ENCODE measurements at places on chromosomes 1 and 21.

DNA sequence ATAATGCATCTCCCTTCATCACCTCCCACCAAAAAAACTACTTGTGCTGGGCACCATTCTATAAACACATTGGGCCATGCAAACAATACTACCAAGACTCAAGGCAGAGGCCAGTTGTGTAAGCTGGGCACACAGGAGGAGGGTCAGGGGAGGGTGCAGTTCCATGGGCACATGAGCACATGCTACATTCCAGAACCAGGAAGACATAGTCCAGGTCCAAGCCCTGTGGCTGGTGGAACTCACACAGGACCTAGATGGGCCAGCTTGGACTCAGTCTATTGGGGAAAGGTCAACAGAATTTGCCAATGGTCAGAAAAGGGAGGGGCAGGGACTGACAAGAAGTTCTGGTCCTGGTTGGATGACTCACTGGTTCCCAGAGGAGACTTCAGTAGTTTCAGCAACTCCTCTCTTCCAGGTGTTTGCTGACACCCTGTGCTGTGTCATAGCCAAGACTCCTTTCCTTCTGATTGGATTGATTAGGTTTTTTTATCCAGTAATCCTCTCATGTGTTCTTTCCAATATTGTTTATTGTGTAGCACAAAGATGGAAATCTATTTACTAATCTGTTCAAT, 249.7 kb downstream of the C1orf94 start:
- no peak for DNase-seq

GRCh38 chr21:38306433-38307141, 49.8 kb downstream of the KCNJ15 start:
- no peak for DNase-seq

- DNase-seq, result no peak
These were observed 2.1 kb downstream of the GNAT2 start for GRCh38 chr1:109617291-109617801.

DNA sequence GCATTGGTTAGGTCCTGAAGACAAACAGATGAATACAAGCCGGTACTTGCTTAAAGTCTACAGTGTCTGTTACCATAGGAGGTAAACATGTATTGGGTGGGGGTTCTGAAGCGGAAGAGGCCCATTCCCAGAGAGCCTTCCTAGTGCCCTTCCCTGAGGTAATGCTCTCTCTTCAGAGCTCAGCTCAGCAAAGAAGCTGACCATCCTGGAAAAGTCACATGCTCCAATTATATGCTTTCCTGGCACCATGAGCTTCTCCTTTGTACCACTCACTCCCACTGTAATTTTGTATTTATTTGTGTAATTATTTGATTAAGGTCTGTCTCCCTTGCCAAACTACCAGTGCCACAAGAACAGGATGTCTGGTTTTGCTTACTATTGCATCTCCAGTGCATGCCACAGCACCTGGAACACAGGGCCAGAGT, 42.0 kb downstream of the RAB3B start:
- no peak for DNase-seq

DNA sequence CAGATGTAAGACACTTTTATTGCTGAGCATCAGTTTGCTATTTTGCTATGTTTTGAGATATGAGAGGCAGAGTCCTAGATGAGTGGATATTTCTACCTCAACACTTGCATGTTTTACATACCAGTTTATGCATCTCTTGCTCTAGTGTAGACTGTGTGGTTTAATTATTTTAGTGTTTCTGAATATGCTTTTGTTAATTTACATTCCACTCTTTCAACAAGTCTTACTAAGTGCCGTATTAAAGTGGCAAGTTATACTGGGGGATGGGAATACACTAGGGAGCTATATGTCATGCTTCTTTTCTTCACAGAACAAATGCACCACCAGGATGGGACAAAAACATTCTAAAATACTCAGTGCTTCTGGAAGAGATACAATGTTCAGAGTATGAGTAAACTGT, 507.7 kb upstream of the PRMT6 start:
- DNase-seq, result no peak

GRCh38 chr1:245956225-245956624, 550.9 kb downstream of the SMYD3 start:
- DNase-seq, result no peak
